ENCODE measurements at places on chromosomes 16 and 17.

GRCh38 chr17:56929362-56929969 lies 15.6 kb upstream of the TRIM25 start:
- no peak for DNase-seq

DNA sequence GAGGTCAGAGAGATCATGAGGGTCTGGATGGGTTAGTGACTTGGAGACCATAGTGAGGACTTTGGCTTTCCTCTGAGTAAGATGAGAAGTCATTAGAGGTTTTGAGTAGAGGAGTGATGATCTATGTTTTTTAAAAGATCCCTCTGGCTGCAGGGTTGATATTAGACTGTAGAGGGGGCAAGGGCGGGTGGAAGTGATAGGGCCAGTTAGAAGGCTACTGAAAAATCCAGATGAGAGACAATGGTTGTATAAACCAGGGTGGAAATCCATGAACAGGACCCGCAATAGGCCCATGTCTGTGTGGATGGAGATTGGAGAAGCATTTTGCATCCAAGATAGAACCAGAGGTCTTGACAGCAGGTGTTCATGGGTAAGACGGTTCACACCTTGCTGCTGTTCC lies 9.8 kb downstream of the ITGAL start:
- DNase-seq, result peak; percentile 49

GRCh38 chr17:9002227-9002605 lies 19.1 kb upstream of the NTN1 start:
- no peak for DNase-seq

DNA sequence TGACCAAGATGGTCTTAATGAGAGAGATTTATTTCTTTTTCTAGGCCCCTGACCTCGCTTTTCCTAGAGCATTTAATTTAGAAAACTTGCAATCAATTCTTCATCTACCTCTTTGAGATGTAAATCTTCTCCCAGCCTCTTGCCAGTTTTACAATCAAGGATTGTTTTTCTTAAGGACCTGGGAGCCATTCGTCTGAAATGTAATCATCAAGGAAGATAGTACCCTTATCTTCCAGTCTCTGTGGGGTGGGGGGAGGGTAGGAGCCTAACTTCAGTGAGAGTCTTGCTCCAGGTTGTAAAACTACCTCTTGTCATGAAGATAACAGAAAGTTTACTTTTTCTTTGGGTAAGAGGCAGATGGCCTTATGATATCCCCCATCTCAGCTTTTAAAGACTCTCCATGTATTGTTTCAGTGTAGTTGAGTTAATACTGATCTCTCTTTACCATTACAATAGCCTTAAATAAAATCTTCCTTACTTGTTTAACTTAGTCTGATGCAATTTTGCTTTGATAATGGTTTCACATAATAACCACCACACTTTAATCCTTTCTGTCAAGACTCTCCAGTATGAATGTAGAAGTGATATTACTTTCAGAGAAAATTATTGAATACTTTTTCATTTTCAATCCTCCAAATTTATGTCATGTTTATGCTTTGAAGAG lies 110.2 kb upstream of the CPHXL start:
- no peak for DNase-seq

DNA sequence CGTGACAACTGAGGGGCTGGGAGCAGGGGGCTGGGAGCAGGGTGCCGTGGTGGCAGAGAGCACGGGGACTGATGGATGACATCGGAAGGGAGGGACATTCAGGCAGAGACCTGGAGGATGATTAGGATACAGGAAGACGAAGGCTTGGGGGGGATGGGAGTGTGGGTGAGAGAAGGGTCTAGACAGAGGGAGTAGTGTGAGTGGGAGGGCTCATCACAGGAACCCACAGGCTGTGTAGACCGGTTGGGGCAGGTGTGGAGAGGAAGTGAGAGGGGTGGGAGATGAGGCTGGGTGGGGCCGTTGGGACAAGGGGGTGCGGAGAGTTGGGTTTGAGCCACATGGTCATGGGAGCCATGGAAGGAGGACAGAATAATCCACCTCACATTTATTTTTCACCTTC lies 83.8 kb downstream of the RAP1GAP2 start:
- DNase-seq, result no peak

All from CD4-positive, CD25-positive, alpha-beta regulatory T cell (primary cell).